ENCODE measurements at places on chromosomes 7 and 10. TPM values are rescaled to one million over a fixed set of nuclear protein-coding genes. Genes with fewer than 3 reads are reported as not detected.

Gene NPFFR1
- total RNA-seq = not detected

Gene PTPRN2
- total RNA-seq = 18.1 TPM

Gene CUZD1
- total RNA-seq = not detected

Gene PURB
- 18.3 TPM for total RNA-seq

Gene AGAP9
- 17.6 TPM for total RNA-seq

Gene OR2A12
- not detected for total RNA-seq

Gene LIPN
- not detected for total RNA-seq

Gene SLC18A3
- total RNA-seq = 1.5 TPM

Gene KCND2
- 0.14 TPM for total RNA-seq

Gene RBM20
- total RNA-seq = 2.8 TPM

Gene CH25H
- not detected for total RNA-seq

Gene PAX2
- not detected for total RNA-seq

Gene FOXP2
- 44.9 TPM for total RNA-seq

Gene GHRHR
- not detected for total RNA-seq

Gene PTF1A
- not detected for total RNA-seq

Gene WASHC2A
- total RNA-seq = 64.0 TPM

Gene CCDC172
- not detected for total RNA-seq

Gene FAM237B
- total RNA-seq = not detected

Gene ITGB8
- total RNA-seq = 8.2 TPM

Gene CYP3A4
- total RNA-seq = 10.0 TPM

Gene EPDR1
- total RNA-seq = 47.0 TPM

Gene PDGFA
- total RNA-seq = 87.8 TPM

Gene HOXA6
- total RNA-seq = 27.8 TPM

Gene MOGAT3
- 44.8 TPM for total RNA-seq

Gene SLC39A12
- not detected for total RNA-seq

Gene GDF2
- total RNA-seq = not detected

Gene DHX32
- total RNA-seq = 52.7 TPM

Measured in transverse colon (tissue), 4 donors.